ENCODE measurements at places on chromosomes 12 and 14.

DNA sequence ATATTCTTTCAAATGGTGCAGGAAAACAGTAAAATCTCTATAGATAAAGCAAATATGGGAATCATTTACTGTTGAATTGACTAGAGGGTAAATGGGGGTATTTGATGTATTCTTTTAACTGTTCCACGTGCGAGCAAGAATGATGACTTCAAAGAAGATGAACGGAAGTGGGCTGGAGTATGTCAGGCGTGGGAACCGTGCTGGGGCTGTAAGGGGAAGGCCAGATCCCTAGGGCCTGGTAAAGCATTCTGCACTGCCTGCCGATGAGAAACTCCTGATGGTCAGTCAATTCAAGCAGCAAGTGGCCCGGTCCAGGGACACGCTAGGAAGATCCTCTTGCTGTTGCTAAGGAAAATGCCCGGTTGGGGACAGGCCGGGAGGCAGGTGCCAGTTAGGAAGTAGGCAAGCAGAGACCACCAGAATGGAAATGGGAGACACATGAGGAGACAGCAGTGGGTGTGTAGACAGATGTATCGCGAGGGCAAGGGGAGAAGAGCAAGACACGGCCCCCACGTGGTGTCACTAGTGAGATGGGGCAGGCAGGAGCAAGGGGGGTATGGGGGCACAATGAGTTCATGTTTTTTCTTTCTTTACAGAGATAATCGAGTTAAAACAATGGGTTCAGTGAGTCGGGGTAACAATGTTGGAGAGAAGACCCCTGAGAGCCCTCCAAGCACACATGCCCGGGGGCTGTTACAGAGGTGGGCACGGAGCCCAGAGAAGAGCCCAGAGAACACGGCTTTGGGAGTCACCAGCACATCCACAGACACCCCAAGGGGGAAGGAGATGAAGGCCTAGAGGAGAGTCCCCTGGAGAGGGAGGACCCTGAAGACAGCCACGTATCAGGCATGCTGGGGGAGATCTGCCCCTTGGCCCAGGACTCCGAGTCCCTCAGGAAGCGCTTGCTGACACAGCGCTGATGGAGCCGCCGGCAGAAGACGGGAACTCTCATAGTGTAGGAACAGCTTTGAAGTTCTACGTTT, 37.2 kb downstream of the FBXO21 start:
- no peak for DNase-seq

DNA sequence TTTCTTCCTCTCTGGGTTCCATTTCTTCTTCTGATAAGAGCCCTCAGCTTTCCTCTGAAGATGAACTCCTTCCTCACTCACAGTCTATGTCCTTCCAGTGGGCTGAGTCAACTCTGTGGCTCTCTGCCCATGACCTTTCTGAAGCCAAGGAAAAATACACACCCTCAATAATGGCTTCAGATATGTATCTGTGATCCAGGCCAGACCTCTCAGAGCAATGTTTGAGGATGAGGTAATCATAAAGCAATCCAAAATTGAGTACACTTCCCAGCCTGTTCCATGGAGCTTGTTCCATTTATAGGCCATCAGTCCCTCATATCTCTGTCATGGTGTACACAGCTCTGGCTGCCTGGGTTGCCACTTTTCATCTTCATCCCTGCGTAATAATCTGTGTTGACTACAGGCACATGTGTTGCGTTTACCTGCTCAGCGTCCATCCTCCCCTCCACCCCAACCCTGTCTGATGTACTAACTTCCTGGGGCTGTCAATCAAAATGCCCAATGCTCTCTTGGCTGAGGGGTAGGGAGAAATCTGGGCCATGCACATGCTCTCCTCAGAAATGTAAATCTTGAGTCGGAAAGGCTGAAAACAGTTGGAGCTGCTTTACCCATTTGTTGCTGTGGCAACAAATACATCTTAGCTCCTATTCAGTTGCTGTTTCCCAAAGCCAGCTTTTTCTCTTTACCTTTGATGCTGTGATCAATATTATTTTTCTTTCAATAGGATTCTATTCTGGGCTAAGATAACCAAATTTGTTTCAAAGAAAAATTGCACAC, 377.8 kb upstream of the TMEM132C start:
- DNase-seq = no peak

GRCh38 chr12:66237505-66238175, 48.6 kb downstream of the IRAK3 start:
- no peak for DNase-seq

GRCh38 chr14:68306934-68307789, 485.7 kb downstream of the ZFP36L1 start:
- no peak for DNase-seq

DNA sequence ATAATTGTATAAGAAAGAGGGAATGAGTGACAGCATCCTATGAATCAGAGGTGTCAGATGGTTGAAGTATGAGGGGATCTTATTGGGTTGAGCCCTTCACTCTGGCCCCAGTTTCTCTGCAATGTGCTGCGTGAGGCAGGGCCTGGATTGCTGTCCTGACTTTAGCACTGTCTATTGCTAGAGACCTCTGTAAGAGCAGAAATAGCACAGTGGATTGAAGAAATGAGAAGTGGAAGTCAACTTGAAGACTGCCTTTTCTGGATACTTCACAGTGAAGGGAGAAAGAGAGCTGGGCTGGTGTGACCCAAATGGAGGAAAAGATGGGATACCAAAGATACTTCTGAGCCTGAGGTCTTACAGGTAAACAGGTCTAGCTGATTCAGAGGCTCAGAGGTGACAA, 5.8 kb downstream of the ASCL4 start:
- no peak for DNase-seq

DNA sequence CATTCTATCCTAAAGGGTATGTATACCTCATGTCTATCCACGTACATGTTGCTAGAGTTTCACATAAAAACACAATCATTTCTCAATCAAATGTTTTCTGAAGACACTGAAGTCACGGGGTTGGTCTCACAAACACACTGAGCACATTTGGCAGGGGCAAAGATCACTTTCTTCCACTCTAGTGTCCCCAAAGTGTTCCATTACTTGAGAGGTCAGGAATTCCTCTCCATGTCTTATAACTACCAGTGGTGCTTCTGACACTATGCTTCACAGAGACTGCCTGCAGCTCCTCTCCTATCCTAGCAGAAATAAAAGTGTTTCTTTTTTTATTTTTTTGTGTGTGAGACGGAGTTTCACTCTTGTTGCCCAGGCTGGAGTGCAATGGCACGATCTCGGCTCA, 19.1 kb downstream of the ZFYVE1 start:
- DNase-seq = no peak

All from H1 (cell line).